ENCODE measurements at places on chromosomes 16 and 17.
A peak's percentile ranks its signal among the peaks of the same experiment; 100 is the strongest.

- no peak for DNase-seq
Observed at GRCh38 chr16:85710732-85711131, 22.0 kb upstream of the GINS2 start.

- DNase-seq: no peak
Observed at GRCh38 chr16:11560701-11561453, 25.8 kb downstream of the LITAF start.

DNA sequence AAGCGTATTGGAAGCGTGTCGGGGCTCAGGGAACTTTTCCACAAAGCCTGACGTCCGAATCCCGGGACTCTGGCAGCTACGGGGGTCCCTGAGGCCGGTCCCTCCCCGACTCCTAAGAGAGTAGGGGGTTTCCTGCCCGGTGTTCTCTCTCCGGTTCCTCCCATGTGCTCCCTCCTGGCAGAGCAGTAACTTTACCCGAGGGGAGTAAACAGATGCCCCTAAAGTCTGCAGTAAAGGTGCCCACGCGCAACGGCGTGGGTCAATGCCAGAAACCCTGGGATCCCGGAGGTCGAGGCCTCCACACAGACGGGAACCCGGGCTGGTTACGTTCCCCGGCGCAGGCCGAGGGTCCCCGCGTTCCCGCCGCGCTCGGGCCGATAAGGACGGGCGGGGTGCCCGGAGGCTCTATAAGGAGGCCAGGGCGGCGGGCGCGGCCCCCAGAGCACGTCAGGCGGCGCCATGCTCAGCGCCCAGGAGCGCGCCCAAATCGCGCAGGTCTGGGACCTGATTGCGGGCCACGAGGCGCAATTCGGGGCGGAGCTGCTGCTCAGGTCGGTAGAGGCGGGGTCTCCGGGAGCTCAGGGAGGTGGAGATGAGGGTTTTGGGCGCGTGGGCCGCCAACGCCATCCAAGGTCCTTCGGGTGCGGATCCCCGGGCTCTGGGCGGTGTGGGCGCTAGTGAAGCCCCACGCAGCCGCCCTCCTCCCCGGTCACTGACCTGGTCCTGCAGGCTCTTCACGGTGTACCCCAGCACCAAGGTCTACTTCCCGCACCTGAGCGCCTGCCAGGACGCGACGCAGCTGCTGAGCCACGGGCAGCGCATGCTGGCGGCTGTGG lies at the start of gene HBM:
Gene HBM, plus strand, starts transcription at position 440 of the 836 bp plus-strand sequence. Its CDS starts 20 bp downstream, at position 460.
- no peak for DNase-seq

GRCh38 chr16:27776556-27777225 lies 226.7 kb downstream of the KATNIP start:
- DNase-seq: no peak

DNA sequence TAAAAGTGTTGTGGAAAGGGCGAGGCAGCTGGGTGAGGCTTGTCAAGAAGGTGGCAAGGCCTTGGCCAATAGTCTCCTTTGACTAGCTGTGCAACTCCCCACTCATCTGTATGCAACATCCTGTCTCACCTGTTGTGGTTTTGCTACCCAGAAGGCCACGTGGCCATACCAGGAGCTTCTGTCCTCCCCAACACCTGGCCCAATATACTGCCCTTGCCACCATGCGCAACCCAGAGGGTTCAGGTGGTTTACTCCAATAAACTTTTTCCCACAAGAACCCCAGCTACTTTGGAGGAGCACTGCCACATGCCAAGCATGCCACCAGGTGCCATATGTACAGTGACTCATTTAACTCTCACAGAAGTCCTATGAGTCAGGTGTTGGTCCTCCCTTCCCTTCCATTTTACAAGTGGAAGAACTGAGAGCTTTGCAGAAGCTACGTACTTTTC lies 10.2 kb downstream of the MYO19 start:
- DNase-seq: no peak

DNA sequence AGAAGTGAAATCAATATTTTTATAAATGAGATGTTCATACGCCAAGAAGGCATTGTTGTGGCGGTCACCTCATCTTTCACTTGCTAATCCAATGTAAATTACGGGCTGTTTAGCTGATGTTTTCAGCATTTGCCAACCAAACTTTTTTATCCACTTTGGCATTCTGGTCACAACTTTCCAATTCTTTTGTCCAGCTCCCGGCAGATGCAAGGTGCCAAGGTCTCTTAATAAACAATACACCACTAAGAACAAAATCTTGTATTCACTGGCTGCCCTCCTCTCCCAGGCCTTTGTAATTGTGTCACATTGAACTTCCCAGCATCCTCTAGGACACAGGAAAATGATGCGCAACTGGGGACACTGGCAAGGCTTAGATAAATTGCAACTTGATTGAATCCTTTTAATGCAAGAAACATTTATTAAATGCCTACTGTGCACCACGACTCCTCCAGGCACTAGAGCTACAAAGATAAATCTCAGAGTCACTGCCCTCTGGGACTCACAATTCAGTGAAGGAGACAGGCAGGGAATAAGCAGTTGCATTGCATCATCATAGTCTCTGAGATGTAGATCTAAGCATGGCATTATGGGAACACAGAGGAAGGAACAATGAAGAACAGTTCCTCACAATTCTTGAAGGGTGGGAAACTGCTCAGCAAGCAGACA lies 165.4 kb upstream of the C16orf82 start:
- DNase-seq: no peak

DNA sequence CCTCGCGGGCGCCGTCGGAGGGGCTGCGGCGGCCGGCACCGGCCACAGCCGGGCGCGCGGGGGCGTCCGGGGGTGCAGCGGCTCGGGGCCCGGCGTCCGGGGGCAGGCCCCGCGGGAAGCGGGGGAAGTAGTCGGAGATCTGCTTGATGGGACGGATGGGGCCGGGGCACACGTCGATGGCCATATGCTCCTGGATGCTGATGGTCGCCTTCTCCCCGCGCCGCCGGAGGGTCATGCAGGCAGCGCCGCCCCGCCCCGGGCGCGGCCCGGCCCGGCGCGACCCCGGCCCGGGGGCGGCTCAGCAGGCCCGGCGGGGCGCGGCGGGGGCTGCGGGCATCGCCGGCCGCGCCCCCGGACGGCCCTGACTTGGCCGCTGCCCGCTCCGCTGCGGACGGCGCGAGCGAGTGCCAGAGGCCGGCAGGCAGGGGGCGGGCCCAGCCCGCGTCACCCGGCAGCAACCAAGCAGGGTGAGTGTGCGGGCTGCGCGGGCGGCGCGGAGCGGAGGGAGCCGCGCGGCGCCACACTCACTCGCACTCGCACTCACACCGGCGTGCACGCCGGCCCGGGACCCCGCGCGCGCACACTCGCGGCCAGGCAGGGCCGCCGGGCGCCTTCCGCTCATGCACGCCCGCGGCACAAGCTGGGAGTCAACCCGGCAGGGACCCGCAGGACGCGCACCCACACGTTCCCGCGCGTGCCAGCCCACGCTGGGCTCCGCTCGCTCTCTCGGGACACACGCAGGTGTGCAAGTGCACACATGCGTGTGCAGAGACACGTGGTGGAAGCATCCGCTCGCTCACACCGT lies at the start of gene DOC2B:
Gene DOC2B, minus strand, starts transcription at position 406 of the 805 bp plus-strand sequence. Its CDS starts 171 bp downstream, at position 235.
- DNase-seq: peak; percentile 35

GRCh38 chr16:70664325-70665112 lies 18.2 kb downstream of the IL34 start:
- DNase-seq: no peak

- DNase-seq: no peak
Observed at GRCh38 chr17:5027916-5028315, 7.3 kb downstream of the SLC52A1 start.

DNA sequence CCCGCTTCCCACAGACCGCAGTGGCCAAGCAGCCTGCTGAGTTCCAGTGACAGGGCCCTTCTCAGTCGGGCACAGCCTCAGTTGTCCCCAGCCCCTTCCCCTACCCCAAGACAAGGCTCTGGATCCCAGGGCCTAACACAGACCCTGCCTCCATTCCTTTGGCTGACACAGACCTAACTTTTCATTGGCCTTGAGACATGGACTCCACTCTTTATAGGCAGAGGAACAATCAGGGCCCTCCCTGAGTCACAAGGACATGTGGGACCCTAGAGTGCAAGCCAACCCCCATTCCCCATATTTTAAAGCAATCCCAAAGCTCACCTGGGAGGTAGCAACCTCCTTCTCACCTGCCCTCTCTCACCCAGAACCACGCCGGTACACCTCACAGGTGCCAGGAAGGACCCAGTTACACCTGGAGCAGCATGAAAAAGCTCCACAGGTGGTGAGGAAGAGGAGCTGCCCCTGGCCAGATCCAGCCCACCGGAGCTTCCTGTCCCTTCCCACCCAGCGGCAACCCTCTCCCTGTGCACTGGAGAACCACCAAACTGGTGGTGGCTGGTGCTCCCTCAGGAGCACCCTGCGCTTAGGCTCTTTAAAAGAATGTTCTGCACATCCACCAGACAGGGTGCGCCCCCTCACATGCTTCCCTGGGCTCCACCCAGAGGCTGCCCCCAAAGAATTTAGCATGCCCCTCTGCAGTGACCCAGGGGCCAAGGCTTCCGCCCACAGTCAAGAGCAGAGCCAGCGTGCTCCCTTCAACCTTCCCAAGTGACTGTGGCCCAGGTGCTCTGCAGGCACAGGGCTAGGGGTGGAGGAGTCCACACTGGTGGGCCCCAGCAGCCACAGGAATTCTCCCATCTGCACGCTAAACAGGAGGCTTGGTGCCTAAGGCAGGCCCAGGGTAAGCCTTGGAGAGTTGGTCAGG lies 3.4 kb downstream of the MNT start:
- DNase-seq: no peak

All from NCI-H1436 (cell line).